ENCODE measurements at places on chromosomes 6 and 20.

GRCh38 chr6:145731447-145731846 is 3.9 kb downstream of the EPM2A start:
- peaks cover 11% of the 10 kb centered on the region for H3K4me1 ChIP-seq
- no peaks in the 10 kb centered on the region for H3K36me3 ChIP-seq
- no peaks in the 10 kb centered on the region for H3K27me3 ChIP-seq
- DNase-seq, result no peak

- H3K27ac ChIP-seq, result no peak overlapping the region
- no peaks in the 10 kb centered on the region for H3K36me3 ChIP-seq
- no peaks in the 10 kb centered on the region for H3K4me1 ChIP-seq
- DNase-seq, result no peak
Measured at GRCh38 chr20:57243480-57244220, 22.8 kb downstream of the BMP7 start.

- H3K36me3 ChIP-seq, result no peaks in the 10 kb centered on the region
- no peaks in the 10 kb centered on the region for H3K27me3 ChIP-seq
- peaks cover 4% of the 10 kb centered on the region for H3K4me1 ChIP-seq
- no peak overlapping the region for H3K27ac ChIP-seq
- peak; percentile 28 for DNase-seq
- no peak overlapping the region for H3K4me3 ChIP-seq
Measured at GRCh38 chr20:57657535-57658446, 37.6 kb upstream of the ZBP1 start.

GRCh38 chr20:19322061-19322985 is 109.9 kb downstream of the SLC24A3 start:
- no peak overlapping the region for H3K4me3 ChIP-seq
- no peak overlapping the region for H3K27ac ChIP-seq

GRCh38 chr20:3209946-3210317 is 634 bp downstream of the ITPA start:
- H3K4me3 ChIP-seq, result peak overlapping the region; percentile 76
- no peaks in the 10 kb centered on the region for H3K27me3 ChIP-seq
- H3K36me3 ChIP-seq, result peaks cover 3% of the 10 kb centered on the region
- H3K4me1 ChIP-seq, result peaks cover 19% of the 10 kb centered on the region
- DNase-seq, result no peak
- H3K27ac ChIP-seq, result no peak overlapping the region

DNA sequence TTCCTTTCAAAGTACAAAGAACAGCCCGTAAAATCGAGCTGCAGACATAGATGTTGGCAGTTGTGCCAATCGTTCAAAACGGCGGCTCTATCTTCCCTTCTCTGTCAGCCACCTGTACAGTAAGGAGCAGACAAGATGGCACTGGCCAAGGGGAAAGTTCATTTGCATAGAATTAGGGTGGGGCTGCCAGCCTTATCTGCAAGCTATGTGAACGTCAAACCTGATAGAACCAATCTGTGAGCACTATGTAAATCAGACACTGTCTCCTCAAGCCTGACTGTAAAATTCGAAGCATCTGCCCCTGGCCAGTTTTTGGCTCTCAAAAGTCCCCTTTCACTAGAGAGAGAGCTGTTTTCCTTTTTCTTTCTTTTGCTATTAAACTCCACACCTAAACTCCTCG is 374.5 kb downstream of the EPM2A start:
- no peaks in the 10 kb centered on the region for H3K27me3 ChIP-seq
- H3K36me3 ChIP-seq, result no peaks in the 10 kb centered on the region
- DNase-seq, result no peak
- H3K27ac ChIP-seq, result no peak overlapping the region
- no peaks in the 10 kb centered on the region for H3K4me1 ChIP-seq

DNA sequence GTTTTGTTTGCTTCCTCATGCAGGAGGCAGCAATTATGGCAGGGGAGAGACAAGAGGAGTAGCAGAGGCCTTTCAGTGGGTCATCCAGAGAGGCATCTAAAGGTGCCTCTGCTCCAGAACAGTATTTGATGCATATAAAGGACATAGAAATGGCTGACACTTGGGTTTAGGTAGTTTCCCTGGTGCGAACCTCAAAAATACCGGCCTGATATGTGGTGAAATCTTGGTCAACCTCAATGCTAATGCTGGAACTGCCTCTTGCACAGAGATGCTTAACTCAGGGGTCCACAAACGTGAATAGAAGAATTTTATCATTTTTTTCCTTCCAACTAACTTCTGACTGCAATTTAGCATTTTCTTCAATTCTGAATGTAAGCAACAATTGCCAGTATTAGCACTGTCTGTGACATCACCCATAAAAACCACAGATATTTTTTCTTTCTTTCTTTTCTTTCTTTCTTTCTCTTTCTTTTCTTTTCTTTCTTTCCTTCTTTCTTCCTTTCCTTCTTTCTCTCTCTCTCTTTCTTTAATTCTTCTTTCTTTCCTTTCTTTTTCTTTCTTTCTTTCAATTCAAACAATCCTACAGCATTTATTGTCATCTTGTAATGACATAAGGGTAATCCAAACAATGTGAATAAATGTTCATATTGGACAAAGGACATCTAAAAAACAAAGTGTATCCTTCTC is 180.0 kb upstream of the UST start:
- no peak for DNase-seq
- no peak overlapping the region for H3K4me3 ChIP-seq
- no peaks in the 10 kb centered on the region for H3K36me3 ChIP-seq
- H3K4me1 ChIP-seq, result no peaks in the 10 kb centered on the region
- no peaks in the 10 kb centered on the region for H3K27me3 ChIP-seq

DNA sequence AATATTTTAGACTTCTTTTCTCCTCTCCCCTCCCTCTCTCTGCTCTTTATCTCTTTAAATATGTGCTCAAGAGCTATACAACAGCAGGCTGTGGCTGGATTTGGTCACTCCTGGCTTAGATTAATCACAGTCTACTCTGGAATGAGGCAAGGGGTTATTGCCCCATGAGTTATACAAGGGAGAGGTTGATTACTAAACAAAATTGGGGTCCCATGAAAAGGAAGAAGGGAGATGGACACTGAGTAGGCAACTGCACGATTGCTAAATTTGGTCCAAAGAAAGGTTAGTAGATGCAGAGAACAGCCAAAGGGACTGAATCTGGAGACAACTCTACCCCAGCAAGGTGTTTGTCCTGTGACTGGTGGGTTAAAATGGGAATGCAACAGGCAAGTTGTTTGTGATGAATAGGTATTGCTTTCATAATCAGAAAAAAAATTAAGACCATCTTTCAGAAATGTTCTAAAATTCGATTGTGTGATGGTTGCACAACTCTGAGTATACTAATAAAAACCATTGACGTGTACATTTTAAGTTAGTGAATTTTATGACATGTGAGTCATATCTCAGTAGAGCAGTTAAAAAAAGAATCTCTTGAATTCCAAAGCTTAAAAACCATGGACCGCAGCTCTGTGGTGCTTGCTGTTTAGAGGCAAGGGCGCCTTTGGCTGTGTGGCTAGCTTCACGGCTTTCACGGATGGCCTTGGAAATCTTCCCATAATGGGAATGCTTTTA is 57.1 kb downstream of the KIZ start:
- H3K36me3 ChIP-seq, result no peaks in the 10 kb centered on the region
- H3K4me3 ChIP-seq, result no peak overlapping the region
- DNase-seq, result no peak
- H3K27ac ChIP-seq, result no peak overlapping the region
- no peaks in the 10 kb centered on the region for H3K4me1 ChIP-seq

GRCh38 chr6:24718449-24719124 is 367 bp downstream of the C6orf62 start:
- H3K4me3 ChIP-seq, result peak overlapping the region; percentile 86
- H3K27ac ChIP-seq, result peak overlapping the region; percentile 99
- peaks cover 43% of the 10 kb centered on the region for H3K4me1 ChIP-seq
- no peaks in the 10 kb centered on the region for H3K27me3 ChIP-seq

GRCh38 chr6:16482702-16483314 is 244.4 kb downstream of the GMPR start:
- DNase-seq, result no peak
- H3K4me1 ChIP-seq, result peaks cover 3% of the 10 kb centered on the region
- H3K4me3 ChIP-seq, result no peak overlapping the region
- no peaks in the 10 kb centered on the region for H3K36me3 ChIP-seq

DNA sequence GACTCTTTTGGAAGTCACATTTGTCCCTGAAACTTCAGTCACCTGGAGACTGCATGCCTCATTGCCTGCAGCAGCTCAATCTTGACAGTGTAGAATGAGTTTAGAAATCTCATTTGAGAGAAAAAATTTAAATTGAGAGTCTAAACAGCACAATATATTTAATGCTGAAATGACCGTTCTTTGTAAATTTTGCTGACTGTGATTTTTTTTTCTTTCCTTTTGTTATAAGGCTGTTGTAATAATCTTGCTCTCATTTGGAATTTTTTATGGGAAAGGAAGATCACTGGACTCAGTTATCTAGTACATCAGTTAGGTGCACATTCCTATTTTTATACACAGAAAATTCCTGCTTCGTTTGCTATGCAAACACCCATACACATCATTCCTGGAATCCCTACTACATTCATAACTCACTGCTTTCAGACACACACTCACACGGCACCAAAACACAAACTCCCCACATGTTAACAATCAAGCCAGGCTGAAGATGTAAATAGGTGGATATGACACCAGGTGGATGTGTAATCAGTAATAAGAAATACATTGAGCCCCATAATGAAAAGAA is 43.8 kb downstream of the PTCHD4 start:
- H3K4me1 ChIP-seq, result peaks cover 4% of the 10 kb centered on the region
- H3K27me3 ChIP-seq, result no peaks in the 10 kb centered on the region
- H3K27ac ChIP-seq, result no peak overlapping the region
- no peak overlapping the region for H3K4me3 ChIP-seq
- DNase-seq, result no peak

DNA sequence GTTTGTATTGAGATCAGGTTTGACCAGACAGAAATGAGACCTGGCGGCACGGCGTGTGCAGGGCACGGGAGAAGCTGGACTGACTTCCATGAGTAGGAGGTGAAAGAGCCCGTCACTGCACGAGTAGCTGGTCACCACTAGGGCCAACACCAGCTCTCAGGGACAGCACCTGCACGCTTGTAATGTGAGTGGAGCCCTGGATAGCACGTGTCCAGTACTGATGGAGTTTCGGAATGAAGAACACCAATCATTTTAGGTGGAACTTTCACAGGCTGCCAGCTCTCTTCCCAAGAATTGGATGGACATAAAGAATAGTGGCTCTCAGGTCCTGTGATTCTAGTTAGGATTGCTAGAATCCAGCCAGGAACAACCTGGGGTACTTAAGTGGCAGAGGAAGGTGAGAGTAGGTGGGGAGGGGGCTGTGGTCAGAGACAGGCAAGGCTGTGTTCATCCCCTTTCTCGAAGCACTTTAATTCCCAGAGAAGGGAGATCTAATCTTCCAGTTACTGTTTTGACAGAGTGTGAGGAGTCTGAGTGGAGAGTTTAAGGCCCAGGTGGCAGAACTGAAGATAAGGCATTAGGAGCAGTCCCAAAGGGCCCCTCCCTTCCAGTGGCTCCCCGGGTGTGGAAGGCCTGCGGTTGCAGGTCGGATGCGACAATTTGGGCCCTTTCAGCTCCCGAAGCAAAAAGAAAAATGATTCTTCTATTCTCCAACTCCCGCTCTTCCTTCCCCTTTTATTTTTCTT is 314.8 kb downstream of the QKI start:
- H3K27me3 ChIP-seq, result no peaks in the 10 kb centered on the region
- H3K36me3 ChIP-seq, result no peaks in the 10 kb centered on the region
- H3K4me3 ChIP-seq, result no peak overlapping the region
- H3K4me1 ChIP-seq, result no peaks in the 10 kb centered on the region
- no peak overlapping the region for H3K27ac ChIP-seq

- H3K4me3 ChIP-seq, result no peak overlapping the region
- no peak for DNase-seq
- H3K27me3 ChIP-seq, result no peaks in the 10 kb centered on the region
- H3K27ac ChIP-seq, result no peak overlapping the region
Measured at GRCh38 chr6:93059911-93060310, 359.4 kb downstream of the EPHA7 start.

- H3K4me3 ChIP-seq, result no peak overlapping the region
- no peak overlapping the region for H3K27ac ChIP-seq
- no peak for DNase-seq
- no peaks in the 10 kb centered on the region for H3K27me3 ChIP-seq
- no peaks in the 10 kb centered on the region for H3K36me3 ChIP-seq
- H3K4me1 ChIP-seq, result no peaks in the 10 kb centered on the region
Measured at GRCh38 chr6:116323863-116324262, 44.1 kb upstream of the TSPYL1 start.

GRCh38 chr20:58405504-58406291 is 16.7 kb downstream of the VAPB start:
- no peak overlapping the region for H3K27ac ChIP-seq
- no peaks in the 10 kb centered on the region for H3K36me3 ChIP-seq
- no peaks in the 10 kb centered on the region for H3K27me3 ChIP-seq
- no peak for DNase-seq

- H3K4me1 ChIP-seq, result no peaks in the 10 kb centered on the region
- no peak overlapping the region for H3K27ac ChIP-seq
- H3K27me3 ChIP-seq, result no peaks in the 10 kb centered on the region
- DNase-seq, result no peak
Measured at GRCh38 chr6:73299151-73299971, 36.4 kb upstream of the KHDC1 start.

GRCh38 chr6:121767211-121767610 is 331.8 kb downstream of the GJA1 start:
- no peak overlapping the region for H3K27ac ChIP-seq
- no peaks in the 10 kb centered on the region for H3K36me3 ChIP-seq
- no peaks in the 10 kb centered on the region for H3K27me3 ChIP-seq
- no peaks in the 10 kb centered on the region for H3K4me1 ChIP-seq

- H3K4me1 ChIP-seq, result peaks cover 17% of the 10 kb centered on the region
- no peaks in the 10 kb centered on the region for H3K36me3 ChIP-seq
- no peak overlapping the region for H3K4me3 ChIP-seq
Measured at GRCh38 chr6:118589649-118590365, 41.7 kb downstream of the PLN start.

- H3K27ac ChIP-seq, result no peak overlapping the region
- H3K36me3 ChIP-seq, result no peaks in the 10 kb centered on the region
- no peaks in the 10 kb centered on the region for H3K27me3 ChIP-seq
- H3K4me1 ChIP-seq, result no peaks in the 10 kb centered on the region
Measured at GRCh38 chr6:20313960-20314530, 87.6 kb upstream of the E2F3 start.

GRCh38 chr6:4797587-4797986 is 21.4 kb downstream of the CDYL start:
- no peaks in the 10 kb centered on the region for H3K27me3 ChIP-seq
- H3K27ac ChIP-seq, result no peak overlapping the region
- no peaks in the 10 kb centered on the region for H3K36me3 ChIP-seq
- no peak overlapping the region for H3K4me3 ChIP-seq
- DNase-seq, result no peak

DNA sequence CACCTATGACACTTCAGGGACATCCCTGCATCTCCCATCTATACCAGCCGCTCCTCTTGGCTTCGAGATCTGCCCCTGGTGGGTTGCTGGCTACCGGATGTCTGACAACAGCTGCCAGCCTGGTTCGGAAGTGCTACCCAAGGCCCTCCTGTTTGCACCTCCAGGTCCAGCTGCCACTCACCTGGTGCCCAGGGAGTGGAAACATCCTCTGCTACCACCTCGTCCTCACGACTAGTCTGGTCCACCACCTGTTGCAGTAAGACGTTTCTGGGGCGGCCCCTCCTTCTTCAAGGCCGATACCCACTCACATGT is 8.3 kb upstream of the PCMTD2 start:
- no peak overlapping the region for H3K27ac ChIP-seq
- no peaks in the 10 kb centered on the region for H3K36me3 ChIP-seq
- no peak for DNase-seq
- no peak overlapping the region for H3K4me3 ChIP-seq
- H3K27me3 ChIP-seq, result no peaks in the 10 kb centered on the region
- no peaks in the 10 kb centered on the region for H3K4me1 ChIP-seq
